Fibroblast of skin of left biceps (primary cell): ENCODE measurements at places on chromosomes 11 and 22.

DNA sequence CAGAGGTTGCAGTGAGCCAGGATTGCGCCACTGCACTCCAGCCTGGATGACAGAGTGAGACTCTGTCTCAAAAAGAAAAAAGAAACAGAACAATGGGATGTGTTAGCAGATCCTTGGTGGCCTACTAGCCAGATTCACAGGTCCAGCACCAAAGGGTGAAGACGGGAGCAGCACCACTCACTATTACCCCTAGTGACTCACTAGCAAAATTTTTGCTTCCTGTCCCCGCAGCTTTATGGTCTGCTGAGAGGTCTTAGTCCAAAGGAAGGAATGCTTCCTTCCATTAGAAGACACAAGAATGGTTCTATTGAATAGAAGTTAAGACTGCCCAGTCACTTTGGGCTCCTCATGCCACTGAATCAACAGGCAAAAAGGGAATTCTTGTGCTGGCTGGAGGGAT, 35.9 kb upstream of the NUP50 start:
- DNase-seq: no peak

GRCh38 chr11:118010738-118011461, 24.7 kb downstream of the IL10RA start:
- DNase-seq: no peak

DNA sequence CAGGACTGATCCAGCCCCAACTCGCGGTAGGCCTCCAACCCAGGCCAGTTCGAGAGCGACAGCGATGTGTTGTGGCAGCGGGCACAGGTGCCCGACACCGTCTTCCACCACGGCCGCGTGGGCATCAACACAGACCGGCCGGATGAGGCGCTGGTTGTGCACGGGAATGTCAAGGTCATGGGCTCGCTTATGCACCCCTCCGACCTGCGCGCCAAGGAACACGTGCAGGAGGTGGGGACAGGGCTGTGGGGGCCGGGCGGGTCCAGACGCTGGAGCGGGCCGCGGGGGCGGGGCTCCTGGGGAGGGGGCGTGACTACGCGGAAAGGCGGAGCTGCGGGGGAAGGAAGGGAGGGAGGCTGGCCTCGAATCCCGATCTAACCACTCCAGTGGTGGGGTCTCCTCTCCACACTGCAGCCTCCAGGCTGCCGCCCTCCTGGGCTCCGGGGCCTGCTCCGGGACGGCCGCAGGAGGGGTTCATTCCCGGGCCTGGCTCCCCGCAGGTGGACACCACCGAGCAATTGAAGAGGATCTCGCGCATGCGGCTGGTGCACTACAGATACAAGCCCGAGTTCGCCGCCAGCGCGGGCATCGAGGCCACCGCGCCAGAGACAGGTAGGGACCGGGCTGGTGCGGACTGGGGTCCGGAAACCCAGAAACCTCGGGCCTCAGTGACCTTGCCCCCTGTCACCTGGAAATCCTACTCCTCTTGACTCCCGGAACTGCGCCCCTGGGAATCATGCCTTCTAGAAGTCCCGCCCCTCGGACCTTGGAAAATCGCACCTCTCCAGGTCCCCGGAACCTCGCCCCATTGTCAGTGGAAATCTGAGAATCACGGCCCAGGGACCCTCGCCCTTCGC, 14.9 kb downstream of the TMEM258 start:
- DNase-seq: no peak

DNA sequence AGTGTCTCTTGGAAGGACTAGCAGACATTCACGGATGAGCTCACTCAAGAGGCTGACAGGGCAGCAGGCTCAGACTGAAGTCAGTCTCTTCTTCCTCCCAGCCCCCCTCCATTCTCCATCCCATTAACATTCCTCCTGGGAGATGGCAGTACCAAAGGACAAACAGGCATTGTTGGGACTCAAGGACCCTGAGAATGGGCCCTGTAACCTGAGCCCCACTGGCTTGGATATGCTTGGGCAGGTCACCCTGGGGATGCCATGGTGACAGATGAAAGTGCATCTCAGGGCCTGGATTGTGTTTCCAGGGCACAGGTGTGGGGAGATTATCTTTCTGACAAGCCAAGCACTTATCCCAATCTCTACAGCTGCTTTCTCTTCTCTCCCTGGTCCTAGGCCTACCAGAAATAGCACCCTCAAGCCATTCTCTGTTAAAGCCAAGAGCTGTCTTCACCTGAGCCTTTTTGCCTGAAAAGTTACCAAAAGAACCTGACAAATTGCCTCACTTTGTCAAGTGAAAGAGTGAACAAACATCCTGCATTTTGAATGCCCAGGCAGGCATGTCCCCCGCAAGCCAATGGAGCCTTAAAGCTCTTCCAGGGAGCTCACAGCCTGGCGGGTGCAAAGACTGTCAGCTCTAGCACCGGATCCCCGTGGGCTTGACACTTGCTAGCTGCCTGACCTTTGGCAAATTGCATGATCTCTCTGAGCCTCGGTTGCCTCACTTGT, 366.0 kb upstream of the NARS2 start:
- DNase-seq: no peak

DNA sequence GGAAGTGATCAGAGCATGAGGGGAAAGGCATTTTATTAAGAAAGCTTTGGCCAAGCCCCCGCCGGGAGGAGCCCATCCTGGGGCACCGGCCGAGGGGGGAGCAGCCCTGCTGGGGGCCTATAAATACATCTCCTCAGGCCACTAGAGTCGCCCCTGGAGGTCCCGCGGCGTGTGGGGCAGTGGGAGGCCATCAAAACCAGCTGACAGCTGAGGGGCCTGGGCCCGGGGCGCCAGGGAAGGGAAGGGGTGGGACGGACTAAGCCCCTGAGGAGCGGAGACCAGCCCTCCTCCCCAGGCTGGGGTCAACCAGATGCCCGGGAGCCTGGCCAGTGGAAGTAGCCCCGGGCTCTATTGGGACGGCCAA, 13.1 kb downstream of the SCARF2 start:
- DNase-seq: no peak

GRCh38 chr11:14422052-14422813, 63.2 kb upstream of the RRAS2 start:
- DNase-seq: peak; percentile 100

GRCh38 chr11:121591405-121592033, 138.8 kb upstream of the SORL1-AS1 start:
- peak; percentile 42 for DNase-seq

DNA sequence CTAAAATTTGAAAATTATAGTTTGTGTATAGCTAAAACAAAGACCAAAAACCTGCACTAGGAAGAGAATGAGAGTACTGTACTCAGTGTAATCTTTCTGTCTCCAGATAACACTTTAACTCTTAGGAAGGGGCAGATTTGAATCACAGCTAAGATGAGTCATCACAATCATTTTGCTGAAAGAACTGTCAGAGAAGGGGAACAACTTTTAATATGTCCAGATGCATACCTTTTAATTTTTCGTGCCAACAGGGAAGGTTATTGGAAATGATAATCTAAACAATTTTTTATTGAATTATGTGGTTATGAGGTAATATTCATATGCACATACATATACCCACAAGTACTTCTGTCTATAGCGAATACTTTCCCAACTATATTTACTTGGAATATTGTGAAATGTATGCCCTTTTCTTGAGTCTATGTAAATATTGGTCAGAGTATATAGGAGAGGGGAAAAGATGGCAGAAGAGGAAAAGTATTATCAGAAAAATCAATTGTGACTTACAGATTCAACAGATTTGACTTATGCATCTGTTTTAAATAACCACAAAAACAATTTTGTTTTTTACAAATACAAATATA, 51.1 kb upstream of the MUC15 start:
- no peak for DNase-seq

DNA sequence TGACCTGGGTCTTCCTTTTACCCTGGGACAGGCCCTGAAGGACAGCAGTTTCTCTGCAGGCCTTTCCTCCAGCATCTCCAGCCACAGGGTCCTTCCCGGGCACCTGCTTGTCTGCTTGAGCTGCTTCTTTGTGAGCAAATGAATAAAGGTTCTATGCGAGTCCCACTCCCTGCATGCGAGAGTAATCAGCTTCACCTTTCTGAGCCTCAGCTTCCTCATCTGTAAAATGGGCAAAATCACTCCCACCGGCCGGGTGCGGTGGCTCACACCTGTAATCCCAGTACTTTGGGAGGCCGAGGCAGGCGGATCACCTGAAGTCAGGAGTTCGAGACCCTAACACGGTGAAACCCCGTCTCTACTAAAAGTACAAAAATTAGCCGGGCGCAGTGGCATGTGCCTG, 31.1 kb downstream of the IFT27 start:
- no peak for DNase-seq

DNA sequence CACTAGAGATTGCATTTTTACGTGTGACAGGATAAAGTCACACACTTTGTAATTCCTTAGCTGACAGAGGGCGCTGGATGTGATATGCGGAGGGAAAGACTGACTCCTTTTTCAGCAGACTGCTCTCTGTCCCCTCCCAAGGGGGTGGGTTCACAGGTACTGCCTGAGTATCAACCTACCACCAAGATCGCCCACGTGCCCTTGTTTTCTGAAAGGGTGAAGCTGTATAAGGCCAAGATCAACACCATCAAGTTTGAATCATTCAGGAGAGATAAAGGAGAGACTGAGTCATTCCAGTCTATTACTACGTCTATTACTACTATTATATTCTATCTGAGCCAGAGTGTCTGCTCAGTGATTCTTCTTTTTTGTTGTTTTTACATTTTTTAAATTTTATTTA, 30.7 kb downstream of the BUD13 start:
- no peak for DNase-seq

GRCh38 chr11:59138643-59139042, 4.0 kb upstream of the FAM111A start:
- no peak for DNase-seq

DNA sequence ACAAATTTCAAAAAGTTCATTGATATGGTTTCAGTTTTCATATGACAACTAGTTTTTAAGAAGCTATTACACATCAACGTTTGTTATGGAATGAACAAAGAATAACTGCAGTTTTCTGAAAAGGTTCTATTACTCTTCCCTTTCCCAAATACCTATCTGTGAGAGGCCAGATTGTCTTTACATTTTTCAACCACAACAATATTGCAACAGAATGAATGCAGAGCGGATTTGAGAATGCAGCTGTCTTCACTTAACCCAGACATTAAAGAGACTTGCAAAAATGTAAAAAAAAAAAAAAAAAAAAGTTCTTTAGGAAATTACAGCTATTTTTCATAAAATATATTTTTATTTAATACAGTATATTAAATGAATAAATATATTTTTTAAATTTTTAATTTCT, 250.8 kb downstream of the DDX10 start:
- peak; percentile 71 for DNase-seq

- no peak for DNase-seq
These were observed 7.2 kb upstream of the ANGPTL5 start for GRCh38 chr11:101923554-101923953.

- DNase-seq: no peak
These were observed 2.6 kb downstream of the TH start for GRCh38 chr11:2169005-2169378.

DNA sequence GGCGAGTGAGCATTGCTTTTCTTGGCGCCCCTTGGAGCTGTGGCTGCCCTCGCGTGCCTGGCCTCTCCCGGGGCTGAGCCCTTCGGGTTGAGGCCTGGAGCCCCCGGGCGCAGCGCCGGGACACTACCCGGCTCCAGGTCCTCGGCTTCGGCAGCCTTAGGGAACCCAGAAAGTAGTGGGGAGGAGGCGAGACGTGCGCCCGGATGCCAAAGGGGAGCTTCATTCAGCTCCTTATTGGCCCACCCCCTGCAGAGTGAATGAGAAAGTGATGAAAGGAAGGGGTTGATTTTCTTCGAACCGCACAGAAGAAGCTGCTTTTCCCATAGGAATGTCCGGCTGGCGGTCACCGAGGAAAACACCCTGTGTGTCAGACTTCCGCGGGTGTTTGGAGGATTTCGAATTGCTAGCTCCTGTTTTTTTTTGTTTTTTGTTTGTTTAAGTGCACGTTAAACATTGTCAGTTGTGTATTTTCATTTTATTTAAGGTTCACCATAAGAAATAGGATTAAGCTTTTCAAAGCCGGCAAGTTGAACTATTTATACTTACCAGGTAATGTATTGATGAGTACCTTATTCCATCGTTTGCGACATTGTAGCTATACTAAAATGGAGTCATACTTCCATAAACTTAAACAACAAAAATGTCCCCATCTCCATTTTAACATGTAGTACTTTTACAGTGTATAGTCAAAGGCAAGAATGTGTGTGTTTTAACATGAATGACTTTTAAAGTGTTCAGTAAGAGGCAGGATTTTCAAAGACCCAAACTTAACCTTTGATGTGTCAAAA, 841 bp upstream of the EIF4G2 start:
- DNase-seq: peak; percentile 48

GRCh38 chr22:50702261-50702671, 29.6 kb downstream of the SHANK3 start:
- no peak for DNase-seq

DNA sequence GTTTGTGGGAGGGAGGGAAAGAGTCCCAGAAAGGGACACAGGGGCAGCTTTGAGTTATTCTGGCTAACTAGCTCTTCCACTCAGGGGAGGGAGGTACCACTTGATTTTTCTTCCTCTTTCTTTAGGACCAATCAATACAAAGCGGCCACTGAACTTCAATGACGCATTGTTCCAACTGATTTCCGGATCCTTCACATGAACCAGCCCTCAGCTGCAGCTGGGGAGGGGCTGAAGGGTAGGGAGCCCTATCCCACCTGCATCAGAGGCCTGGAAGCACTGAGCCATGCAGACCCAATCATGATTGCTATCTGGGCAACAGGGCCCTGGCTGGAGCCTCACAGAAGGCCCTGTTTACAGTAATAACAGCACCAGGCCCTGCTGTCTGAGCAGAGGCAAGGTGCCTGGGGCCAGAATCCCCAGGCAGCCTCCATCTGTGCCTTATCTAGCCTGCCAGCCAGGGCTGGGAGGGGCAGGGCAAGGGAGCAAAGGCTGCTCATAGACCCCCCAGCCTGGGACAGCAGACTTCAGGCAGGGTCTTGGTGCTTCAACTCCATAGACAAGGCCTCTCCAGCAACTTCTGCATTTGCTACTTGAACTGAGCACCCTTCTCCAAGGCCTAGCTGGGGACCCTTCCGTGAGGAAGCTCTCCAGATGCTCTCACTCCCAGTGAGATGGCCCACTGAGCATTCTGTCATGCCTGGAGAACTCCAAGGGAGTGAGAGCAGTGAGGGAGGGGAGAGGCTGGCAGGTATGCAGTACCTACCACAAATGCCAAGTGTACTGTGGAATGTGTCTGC, 22.5 kb downstream of the CLPB start:
- no peak for DNase-seq

DNA sequence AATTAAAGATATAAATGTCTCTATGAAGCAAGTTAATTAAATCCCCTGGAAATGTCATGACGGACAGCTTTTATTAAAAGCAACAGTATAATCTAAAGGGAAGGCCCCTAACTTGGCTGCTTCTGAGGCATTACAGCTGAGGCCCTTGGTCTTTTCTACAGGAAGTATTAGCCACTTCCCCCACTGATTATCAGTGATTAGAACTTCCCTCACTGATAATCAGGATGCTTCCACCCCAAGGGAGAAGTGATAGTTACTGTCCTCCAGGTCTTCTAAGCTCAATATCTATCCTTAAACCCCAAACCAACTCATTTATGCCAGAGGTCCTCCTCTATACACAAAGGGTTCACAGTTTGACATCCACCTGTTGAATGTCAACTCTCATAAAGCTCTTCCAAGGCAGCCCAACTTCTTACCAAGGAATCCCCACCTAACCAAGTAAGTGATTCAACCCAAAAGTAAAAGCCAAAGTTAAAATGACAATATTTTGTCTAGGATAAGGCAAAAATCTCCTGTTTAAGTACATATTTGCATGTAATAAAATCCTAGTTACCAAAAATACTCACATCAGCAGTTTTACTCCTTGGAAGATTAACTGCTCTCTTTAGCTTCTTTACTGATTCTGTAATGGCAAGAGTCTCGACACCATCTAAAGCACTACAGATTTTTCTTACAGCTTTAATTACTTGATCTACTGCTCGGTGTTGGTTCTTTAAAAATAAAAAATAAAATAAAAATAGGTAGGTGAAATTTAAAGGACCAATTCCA, 58.6 kb upstream of the RPS13 start:
- DNase-seq: no peak
